ENCODE measurements at places on chromosomes 5 and 9.

GRCh38 chr5:75928992-75929391 lies 154.2 kb upstream of the SV2C start:
- no peak for DNase-seq

DNA sequence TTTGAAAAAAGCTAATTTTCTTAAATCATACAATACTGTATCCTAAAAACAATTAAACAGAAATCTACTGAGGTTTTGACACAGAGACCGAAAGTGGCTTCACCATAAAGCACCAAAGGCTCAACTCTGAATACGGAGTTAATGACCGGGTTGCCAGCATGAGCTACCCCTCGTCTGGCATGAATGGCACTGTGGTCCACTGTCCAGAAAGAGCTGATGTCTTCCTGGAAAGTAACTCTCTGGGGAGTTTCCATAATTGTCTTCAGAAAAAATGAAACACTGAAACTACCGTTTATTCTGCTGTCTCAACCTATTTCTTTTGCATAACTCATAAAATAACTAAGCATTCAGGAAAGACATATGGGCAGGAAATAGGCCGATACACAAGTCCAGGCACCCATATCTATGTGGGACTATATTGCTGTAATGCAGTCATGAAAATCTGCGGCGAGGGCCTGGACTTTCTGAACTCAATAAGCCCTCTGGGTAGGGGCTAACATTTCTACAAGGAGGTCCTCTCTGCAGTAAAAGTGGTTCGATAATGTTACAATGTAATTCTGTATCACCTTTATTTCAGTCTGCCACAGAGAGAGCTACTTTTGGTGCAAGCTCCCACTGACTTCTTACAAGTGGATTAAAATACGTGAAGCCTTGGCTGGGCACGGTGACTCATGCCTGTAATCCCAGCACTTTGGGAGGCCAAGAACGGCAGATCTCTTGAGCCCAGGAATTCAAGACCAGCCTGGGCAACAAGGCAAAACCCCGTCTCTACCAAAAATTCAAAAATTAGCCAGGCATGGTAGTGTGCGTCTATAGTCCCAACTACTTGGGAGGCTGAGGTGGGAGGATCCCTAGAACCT lies 52.4 kb downstream of the ANKH start:
- DNase-seq = no peak

- DNase-seq = no peak
These were observed 38.7 kb downstream of the TGFBR1 start for GRCh38 chr9:99143655-99144054.

- no peak for DNase-seq
These were observed 15.1 kb upstream of the POMT1 start for GRCh38 chr9:131487621-131488031.

- no peak for DNase-seq
These were observed 2.0 kb downstream of the ASTN2 start for GRCh38 chr9:117412841-117413240.

GRCh38 chr9:100111235-100111634 lies 12.2 kb downstream of the INVS start:
- DNase-seq = no peak

DNA sequence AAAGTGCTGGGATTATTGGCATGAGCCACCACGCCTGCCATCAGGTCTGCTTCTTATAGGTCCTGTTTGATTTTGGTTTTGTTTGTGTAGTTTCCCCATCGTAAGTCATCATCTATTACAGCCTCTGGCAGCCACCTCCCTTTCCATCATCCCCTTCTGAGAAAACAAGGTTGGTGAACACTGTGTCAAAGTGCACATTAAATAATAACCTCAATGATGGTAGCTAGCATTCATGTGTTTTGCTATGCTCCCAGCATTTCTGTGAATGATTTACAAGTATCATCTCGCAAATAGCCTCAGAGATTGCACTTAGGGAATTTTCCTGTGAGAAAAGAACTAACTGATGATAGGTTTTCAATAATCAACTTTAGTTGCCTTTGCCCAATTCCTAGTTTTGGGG lies 9.9 kb downstream of the PRUNE2 start:
- DNase-seq = no peak

GRCh38 chr9:136759436-136760325 lies 1.6 kb upstream of the LCN8 start:
- no peak for DNase-seq

DNA sequence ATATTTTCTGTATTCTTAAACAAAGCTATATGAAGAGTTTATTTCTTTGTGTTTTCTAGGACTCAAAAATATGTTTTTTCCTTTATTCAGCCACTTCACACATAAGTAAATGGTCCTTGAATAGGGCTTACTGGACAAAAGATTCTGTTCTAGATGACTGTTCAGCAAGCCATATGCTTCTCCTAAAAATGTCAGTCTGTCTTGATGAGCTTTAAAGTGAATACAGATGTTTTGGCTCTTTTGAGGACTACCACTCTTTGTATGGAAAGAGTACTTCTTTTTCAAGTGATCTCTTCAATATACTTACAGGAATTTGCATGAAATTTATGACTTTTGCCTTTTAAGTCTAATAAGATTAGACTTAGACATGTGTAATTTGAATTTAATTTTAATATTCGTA lies 8.4 kb downstream of the NDUFS4 start:
- peak; percentile 51 for DNase-seq

DNA sequence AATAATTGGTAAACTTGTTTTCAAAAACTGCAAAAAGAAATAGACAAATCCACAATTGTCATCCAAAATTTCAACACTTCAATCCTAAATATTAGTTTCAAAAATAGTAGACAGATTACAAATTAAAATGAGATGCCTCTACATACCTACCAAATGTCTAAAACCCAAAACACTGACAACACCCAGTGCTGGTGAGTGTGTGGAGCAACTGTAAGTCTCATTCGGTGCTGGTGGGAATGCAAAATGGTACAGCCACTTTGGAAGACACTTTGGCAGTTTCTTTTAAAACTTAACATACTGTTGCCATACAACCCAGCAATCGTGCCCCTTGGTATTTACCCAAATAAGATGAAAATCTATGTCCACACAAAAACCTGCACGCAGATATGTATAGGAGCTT lies 6.7 kb downstream of the ECM2 start:
- no peak for DNase-seq

DNA sequence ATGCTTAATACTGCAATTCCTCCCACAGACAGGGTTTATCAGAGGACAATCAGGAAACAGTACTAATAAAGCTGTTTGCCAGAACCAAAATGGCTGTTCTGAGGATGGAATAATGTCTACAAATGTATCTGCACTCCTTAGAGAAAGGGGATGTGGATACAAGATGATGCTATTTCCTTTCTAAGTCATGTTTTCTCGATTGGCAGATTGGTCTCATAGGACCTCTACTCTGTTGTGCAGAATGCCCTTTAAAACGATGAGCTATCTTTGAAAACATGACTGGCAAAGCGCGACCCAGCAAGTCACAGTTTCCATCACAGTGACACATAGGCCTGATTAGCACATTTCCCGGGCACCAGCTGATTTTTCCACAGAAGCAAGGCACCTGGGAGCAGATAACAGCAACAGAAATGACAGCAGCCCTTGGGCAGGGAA lies 54.0 kb downstream of the AOPEP start:
- no peak for DNase-seq

DNA sequence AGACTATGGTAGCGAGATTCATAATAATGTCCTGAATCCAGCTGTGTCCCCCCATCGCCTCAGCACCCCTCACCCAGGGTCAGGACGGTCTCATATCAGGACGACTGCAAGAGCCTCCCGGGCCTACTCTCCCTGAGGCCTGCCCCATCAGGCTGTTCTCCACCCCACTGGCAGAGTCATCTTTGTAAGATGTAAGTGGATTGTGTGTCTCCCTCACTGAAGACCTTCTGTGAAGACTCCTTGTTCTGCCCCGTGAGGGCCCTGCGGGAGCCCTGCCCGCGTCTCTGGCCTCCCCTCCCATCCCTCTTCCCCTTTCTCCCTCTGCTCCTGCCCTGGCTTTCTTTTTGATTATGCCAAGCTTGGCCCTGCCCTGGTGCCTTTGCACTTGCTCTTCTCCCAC lies 43.9 kb upstream of the SAP30L start:
- no peak for DNase-seq

GRCh38 chr5:59617186-59617771 lies 276.2 kb downstream of the PDE4D start:
- DNase-seq = no peak

DNA sequence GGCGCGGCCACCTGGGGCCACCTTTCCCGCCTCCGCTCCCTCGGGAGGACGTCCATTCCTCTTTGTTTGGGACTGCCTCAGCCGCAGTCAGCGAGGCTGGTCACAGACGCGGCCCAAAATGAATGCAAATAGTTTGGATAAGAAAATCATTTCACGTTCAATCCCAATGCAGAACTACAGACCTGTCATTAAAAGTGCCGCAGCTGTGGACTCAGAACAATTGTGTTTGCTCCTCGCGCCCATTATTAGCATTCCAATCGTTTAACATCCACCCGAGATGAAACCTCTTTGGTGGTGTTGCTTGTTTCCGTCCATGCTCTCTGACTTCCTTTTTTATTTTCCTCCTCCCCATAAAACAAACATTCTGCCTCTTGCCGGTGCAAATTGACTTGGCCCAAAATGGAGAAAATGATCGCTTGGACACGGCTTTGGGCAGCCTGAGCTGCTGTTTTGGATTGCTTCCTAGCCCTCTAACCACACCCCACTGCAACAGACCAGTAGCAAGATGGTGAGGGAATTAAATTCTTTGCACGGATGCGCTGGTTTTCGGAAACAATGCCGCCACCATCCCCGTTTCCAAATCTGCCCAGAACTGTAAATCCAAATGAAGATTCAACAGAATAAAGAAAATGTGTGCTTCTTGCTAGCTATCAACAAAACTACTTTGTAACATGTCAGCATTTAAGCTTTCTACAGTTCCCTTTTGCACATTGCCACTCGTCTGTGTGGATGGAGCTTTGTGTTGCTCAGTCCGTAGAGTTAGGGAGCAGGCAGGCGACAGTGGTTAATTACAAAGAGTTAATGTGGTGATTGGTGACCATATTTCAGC lies 784 bp downstream of the NLN start:
- DNase-seq = peak; percentile 5

- no peak for DNase-seq
These were observed 22.1 kb upstream of the COL5A1 start for GRCh38 chr9:134619448-134619982.

GRCh38 chr9:105114964-105115728 lies 129.3 kb upstream of the SLC44A1 start:
- peak; percentile 58 for DNase-seq

GRCh38 chr9:17130291-17130690 lies 4.5 kb upstream of the CNTLN start:
- no peak for DNase-seq

DNA sequence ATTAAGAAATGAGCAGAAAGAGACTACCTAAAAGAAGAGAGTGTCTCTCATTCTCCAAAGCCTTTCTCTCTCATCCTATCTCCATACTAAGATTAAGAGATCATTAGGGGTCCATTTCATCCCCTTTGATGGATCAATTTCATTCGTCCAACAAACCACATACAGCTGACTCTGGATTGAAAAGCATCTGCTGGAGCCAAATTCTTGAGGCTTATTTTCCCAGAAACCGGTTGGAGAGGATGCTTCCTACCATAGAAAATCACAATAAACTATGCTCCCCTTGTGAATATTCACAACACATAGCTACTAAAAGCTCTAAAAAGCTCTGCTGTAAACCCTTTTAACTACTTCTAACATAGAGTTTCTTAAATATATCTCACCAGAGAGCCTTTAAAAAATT lies 755.0 kb upstream of the ZNF608 start:
- DNase-seq = no peak

DNA sequence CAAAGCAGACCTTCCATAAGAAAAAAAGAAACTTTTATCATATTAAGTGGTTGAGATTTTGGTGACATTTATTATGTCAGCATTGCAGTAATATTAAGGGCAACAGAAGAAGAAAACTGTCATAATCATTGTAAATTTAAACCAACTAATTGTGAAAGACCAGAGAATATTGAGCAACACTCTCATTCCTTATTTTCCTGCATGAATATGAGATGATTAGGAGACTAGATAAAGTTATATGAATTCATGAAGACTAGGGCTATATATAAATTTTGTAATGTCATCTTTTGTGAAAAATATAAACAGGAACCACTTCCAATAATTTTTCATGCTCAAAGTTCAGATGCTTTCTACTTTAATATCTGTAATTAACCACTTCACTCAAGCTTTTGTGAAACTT lies 974.5 kb upstream of the CDH10 start:
- DNase-seq = no peak

DNA sequence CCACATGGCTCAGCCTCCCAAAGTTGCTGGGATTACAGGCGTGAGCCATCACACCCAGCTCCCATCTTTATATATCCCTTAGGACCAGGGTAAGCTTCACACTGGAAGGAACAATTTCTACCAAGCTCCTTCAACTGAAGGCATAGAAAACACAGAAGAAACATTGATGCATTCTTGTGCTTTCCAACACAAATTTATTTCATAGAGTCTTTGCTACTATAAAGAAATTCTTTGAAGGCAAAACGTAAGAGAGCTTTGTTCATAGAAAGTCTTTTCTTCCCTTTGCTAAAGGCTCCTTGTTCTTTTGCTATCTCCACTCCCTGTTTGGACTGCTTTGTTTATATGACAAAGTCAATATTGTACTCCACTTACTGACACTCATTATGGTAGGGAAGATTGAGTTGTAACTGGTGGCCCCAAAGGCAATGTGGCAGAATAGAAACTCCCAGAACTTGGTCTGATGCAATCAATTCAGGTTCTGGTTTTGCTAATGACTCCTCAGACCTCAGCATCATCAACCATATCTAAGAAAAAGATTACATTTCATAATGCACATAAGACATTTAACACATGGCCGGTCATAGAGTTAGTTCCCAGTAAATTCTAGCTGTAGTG lies 97.4 kb upstream of the CLINT1 start:
- DNase-seq = no peak

- DNase-seq = no peak
These were observed 18.3 kb downstream of the ASPN start for GRCh38 chr9:92463984-92464383.

DNA sequence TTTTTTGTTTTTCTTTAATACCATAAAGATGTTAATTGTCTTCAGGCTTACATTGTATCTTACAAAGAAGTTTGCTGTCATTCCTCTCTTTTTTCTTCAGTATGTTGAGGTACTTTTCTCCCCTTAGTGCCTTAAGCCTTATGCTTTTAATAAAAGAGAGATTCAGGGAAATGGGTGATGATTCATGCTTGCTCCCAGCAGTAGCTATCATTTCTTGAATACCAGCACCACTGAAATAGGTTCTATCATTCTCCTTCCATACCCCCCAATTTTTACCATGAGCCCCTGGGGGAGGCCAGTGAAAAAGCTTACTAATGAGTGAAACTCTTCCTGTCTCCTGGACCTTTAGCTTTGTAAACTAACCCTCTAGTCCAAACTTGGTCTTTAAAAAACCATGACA lies 165.0 kb downstream of the FBXL7 start:
- DNase-seq = no peak

Measured in NCI-H524 treated with DMSO at 0.1 percent for 48 hours (cell line).